Stimulated activated CD8-positive, alpha-beta memory T cell treated with anti-CD3 and anti-CD28 coated beads, Interleukin-7, amount 100 ng/mL, for 1 hour (primary cell): ENCODE measurements at places on chromosomes 1 and 21.

- DNase-seq = no peak
Observed at GRCh38 chr1:36743286-36744005, 260.7 kb upstream of the CSF3R start.

DNA sequence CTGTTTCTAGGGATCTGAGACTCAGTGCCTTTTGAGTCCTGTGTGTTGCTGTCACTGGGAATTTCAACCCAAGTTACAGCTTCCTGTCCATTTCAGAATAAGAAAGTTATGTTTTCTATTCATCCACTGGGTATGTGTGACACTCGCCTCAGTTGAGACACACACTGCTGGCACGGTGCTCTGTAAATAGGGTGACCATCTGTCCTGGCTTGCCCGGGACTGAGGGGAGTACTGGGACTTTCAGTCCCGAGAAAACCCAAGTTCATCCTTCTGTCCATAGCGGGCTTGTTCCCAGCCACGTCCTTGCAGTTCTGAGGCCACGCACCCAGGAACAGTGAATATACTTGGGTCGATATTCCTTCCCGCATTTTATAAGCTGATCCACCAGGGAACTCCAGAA, 56.3 kb upstream of the DISP3 start:
- no peak for DNase-seq

GRCh38 chr1:216285052-216285451, 138.2 kb downstream of the USH2A start:
- DNase-seq = no peak

GRCh38 chr1:166915941-166916340, 39.9 kb upstream of the TADA1 start:
- no peak for DNase-seq

GRCh38 chr1:115227346-115228082, 110.5 kb downstream of the NGF start:
- no peak for DNase-seq

DNA sequence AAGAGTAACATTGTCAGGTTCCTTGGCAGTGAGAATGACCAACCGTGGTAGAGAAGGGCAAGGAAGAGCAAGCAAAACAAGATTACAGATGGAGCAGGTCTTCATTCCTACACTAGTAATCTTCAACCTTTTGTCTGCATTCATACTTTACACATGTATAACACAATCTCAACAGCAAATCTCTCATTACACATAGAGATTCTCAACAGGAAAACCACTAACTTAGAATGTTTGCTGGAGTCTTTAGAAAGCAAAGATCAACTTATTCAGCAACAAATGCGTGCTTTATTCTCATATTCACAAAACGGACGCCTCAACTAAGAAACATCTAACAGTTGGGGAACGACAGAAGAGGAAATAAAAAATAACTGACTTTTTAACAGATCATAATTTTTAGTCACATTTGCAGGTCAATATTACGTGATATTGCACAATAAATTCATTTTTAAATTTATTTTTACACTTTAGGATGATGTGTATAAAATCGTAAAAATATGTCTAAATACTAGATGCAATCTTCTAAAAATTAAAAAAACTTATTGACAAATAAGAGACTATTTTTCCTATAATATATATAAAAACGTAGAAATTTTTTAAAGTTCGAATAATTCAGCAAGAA, 82.9 kb downstream of the ARID4B start:
- no peak for DNase-seq

DNA sequence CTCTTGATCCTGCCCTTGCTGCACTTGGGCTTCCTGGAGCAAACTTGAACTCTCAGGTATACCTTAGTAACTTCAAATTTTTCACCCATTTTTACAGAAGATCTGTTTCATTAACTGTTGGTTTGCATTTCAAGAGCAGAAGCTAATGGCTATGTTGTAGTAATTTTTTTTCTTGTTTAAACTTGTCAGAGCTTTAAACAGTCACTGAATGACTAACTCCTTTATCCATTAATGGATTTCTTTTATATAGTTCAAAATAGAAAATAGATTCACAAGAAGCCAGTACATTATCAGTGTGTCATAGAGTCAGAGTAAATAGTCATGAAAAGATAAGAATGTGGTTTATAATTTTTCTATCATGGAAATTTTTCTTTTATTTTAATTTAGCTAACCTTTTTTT, 13.6 kb downstream of the SRSF11 start:
- DNase-seq = no peak

DNA sequence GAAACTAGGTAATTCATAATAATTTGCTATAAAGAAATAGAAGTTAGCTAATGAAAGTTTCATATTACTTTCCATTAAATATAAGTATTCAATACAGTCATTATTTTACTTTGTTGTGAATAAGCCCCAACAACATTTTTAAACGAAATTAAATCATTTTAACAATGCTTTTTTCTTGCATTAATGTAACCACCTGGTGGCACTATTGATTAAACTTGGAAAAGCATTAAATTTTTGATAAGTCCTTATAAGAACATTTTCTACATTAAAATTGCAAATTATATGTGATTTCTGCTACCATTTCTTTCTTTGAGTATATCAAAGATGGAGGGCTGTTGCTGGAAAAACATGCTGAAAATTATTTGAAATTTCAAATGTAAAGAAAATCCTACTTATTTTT, 918.8 kb upstream of the TMPRSS15 start:
- no peak for DNase-seq

DNA sequence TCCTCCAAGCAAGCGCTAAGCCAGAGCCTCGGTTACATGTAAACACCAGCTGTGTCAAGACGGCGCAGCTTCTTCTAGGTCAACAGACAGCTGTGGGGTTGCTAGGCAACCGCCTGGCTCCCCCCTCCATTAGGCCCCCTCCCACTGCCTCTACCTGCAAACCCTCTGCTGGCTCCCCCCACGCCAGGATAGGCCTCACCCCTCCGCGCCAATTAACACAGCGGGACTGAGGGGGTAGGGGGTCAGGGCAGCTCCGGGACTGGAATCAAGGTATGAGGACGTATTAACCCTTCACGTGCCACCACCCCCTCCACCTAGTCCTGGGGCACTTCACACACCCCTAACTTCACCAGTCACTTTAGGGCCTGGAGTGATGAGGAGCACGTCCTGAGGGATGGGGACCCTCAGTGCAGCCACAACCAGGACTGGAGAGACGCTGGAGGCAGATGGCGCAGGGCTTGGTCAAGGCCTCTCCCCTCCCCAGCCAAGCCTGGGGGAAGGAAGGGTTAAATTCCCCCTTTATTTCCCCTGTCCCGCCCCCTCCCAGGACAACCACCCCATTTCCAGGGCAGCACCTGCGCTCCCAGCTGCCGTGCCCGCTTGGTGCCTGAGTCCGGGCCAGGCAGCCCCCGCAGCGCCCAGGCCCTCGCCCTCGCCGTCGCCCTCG, 37.4 kb upstream of the WASF2 start:
- no peak for DNase-seq

GRCh38 chr1:4170548-4171340, 270.7 kb upstream of the C1orf174 start:
- DNase-seq = no peak

- no peak for DNase-seq
Observed at GRCh38 chr1:168297019-168297730, 16.5 kb downstream of the TBX19 start.

DNA sequence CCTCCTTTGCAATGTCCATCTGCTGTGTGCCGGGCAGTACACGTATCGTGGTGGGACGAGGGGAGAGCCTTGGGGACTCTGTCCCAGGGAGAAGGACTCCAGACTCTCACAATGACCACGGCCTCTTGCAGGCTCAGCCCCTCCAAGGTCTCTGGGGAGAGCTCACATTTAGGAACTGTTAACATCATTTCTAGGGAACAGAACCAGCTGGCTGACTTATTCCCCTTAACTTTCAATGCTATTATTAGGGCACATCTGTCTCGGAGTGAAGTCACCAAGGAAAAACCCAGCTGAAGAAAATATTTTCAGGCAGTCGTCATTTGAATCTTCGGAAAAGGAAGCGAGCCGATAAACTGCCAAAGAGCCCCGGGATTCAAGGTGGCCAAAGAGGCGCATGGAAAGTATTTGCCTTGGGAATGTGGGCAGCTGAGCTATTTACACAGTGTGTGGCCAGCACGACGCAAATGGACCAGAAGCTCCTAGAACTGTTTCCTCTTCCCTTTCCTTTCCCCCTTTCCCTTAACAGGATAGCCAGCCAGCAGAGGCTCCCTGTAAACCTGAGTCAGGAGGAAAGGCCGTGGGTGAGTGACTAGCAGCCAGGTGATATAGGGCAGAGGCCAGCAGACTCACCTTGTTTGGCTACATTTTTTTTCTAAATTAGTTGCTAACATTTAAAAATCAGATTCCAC, 74.5 kb downstream of the ITPKB start:
- DNase-seq = no peak

DNA sequence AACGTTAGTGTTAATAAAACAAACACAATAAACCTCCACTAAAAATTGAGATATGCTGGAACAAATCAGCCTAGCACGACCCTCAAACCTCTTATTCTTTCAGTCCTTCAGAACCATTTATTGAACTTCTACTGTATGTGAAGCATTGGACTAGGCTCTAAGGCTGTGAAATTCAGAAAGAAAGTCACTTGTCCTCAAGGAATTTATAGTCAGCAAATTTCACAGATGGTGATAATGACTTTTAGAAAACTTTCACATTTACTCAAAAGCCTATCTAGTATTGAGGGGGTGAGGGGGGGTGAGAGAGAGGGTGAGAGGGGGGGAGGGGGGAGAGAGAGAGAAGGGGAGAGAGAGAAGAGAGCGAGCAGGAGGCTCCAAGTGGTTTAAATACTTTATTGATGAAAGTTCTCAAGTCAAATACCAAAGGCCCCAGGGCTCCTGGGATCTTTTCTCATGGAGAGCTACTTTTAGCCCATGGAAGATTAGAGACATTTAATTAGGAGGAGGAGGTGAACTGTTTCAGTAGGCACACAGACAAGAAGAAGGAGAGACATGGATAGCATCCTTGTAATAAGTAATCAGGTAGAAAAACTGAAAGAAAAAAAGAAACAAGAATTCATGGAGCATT, 66.3 kb upstream of the SSX2IP start:
- no peak for DNase-seq

DNA sequence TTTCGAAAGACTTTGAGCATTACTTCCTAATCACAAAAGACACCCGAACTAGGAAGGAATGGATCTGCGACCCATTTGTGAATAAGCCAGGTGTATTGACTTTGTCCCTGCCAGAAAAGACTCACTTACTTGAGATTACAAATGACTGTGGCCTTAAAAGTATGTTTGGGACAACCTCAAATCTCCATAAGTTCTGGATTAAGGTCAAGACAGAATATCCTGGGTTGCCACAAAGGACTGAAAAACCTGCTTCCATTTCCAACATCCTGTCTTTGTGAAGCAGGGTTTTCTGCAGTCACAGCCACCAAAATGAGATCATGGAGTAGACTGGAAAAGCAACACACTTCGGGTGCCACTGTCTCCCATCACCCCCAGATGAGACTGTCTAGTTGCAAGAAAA, 537.4 kb upstream of the ZRANB2 start:
- DNase-seq = no peak

DNA sequence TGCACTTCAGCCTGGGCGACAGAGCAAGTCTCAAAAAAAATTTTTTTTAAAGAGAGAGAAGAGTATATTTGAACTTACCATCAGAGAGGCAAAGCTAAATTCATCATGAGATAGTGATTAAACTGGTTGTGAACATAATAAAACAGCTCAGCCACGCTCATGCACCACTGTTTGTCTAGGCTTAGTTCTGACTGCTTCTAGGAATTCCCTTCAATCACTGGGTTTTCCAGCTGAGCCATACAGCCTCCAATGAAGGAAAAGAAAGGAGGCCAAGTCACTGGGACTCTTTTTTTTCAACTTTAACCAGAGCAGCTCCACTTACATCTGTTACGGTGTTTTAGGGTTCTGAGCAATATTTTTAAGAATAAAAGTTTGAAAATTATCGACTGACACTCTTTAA, 50.4 kb upstream of the HNRNPU start:
- DNase-seq = no peak

DNA sequence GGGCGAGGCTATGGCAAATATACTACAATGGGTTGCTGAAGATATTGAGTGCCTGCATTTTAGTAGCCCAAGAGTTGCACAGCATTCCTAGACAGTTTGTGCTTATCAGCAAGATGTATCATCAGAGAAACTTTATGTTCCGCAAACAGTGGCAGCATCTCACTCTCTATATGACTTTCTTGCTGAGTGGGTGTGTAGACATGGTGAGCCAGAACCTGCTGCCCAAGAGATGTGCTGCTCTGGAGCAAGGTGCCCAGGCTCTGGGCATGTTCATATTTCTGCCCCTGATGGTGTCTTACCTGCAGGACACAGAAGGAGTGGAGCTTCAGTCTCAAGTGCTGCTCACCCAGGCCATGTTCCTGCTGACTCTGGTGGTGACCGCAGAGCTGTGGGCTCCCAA, 8.2 kb upstream of the RGSL1 start:
- DNase-seq = no peak

DNA sequence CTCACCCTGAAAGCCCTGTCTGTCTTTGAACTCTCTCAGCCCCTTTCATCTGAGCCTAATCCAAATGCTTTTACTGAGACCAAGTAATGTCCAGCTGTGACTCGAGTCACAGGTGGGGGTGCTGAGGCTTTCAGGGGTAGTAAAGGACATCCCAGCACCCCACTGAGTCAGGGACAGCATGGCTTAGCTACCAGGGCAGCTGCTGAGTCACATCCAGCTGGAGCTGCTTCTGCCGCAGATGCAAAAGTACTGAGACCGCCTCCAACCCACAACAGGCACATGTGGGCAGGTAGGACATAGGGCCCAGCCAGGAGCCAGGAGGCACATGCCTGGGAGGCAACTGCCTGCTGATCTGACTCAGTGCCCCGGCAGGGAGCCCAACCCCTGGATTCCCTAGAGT, 6.7 kb upstream of the VSIG8 start:
- no peak for DNase-seq

DNA sequence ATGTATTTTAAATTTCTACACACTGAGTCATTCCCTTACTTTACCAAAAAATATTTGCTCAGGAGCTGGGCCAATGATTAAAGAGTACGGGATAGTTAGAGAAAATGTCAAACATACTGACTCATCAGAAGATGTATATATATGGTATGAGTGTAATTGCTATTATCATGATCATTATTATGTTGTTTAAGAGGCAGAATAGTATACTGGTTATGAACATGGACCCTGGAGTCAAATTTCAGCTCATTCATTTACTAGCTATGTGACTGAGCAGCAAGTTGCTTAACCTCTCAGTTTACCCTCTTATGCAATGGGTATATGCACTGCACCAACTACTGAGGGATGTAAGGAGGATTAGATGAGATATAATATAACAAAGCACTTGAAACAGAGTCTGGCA, 41.2 kb upstream of the USH2A start:
- DNase-seq = no peak
